ENCODE measurements at places on chromosomes 16 and 17.

DNA sequence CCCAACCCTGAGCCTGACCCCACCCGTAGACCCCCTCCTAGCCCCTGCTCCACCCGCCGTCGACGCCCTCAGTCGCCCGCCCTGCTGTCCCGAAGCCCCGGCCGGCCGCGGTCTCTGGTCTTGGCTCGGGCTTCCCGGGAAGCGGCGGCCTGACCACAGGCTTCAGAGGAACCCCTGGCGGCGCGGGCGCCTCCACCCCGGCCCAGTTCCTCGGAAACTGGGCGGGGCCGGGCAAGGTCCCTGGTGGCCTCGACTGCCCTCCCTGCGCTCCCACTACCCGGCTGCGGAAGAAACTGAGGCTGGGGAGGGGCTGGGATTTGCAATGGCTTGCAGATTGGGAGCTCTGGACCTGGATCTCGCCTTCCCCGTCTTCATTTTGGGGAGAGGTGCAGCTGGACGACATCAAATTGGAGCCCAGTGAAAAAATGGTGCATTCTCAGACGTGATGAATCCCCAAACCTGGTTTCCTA is 692 bp upstream of the SOCS1 start:
- DNase-seq, result no peak

DNA sequence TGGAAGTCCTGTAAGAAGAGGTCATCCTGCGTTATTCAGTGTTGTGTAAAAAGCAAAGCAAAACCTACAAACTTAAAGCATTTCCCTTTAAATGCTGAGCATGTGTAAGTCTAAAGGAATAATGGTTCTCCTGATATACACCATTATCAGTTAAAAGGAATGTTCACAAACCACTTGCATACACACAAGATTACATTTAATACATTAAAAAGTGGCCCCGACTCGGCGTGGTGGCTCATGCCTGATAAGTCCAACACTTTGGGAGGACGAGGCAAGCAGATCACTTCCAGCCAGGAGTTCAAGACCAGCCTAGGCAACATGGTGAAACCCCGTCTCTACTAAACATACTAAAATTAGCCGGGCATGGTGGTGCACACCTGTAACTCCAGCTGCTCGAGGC is 30.5 kb downstream of the CPPED1 start:
- DNase-seq, result no peak

DNA sequence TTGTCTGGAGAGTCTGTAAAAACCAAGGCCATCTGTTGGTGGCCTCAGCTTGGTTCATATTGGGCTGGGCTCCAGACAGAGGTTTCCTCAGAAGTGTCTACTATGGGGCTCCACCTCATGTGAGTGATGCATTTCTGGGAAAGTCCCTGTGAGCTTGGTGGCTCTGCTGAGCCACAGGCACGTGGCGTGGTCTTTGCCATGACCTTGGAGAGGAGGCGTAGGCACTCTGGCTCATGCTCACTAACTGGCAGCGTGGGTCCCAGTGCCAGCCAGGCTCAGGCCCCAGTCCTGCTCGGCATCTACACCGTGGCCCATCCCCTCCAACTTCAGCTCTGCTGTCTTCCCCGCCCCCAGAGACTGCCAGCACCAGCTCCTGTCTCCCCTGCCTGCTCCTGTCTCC is 10.7 kb upstream of the SMTNL2 start:
- peak; percentile 28 for DNase-seq

DNA sequence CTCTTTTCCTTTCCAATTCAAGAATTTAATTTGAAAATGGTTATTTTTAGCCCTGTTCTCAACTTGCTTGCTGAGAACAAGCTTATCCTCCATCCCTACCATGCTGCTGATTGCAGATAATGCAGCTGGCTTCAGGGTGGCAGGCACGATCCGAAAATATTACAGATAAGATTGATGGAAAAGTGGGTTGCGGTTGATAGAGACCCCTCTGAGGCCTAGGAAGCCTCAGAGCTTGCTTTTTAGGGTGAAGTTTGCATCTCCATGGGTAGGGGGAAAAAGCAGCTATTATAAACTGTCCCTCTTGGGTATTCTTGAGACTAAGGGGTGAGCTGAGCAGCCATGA is 116.5 kb upstream of the GOT2 start:
- no peak for DNase-seq

DNA sequence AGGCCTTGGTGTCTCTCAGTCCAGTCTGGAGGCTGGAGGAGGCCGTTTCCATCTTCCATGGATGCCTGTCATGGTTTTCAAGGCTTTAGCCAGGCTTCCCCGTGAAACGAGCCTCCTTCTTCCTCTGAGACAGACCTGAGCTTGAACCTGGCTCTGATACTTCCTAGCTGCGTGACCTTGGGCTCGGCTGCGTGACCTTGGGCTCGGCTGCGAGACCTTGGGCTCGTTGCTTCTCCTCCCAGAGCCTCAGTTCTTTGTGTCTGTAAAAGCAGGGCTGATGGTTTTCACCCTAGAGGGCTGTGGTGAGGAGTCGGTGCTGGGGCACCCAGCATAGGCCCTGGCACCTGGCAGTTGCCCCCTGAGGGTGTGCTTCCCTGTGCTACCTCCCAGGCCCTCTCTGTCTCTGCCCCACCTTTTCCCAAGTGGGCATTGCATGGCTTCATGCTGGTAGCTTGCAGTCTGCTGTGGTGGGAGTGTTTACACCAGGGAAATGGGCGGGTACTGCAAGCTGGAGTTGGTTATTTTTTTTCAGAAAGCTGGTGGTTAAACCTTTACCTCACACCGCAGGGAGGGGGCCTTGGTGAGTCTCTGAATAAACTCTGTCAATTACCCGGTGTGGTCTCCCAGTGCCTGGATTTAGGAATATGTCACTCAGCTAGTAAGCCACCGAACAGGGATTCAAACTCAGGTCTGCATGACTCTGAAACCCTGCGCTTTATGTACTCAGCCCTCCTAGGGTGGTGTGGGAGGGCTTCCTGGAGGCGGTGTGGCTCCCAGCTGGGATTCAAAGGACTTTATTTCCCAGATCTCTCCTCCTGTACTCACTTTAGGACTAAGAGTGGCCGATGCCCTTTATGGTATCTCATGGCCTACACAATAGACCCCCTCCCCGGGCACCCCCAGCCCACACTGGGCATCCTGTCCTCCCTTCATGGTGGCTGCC is 129.0 kb upstream of the CIBAR2 start:
- DNase-seq, result no peak

- no peak for DNase-seq
Measured at GRCh38 chr16:53864819-53865493, 161.0 kb downstream of the FTO start.

- DNase-seq, result no peak
Measured at GRCh38 chr17:81398832-81399411, 3.7 kb downstream of the BAHCC1 start.

DNA sequence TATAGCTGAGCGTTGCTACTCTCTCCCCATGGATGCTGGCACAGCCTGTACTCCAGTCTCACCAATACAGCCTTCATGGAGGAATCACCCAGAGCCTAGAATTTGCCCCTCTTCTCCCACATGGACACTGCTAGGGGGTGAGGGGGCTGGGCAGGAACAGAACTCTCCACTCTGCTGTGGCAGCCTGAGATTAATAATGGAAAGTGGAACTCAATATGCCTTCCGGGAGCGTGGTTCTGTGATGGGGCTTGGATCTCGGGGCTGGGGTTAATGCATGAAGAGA is 1.2 kb downstream of the SLC9A5 start:
- DNase-seq, result no peak

- DNase-seq, result no peak
Measured at GRCh38 chr17:49362723-49363117, 670 bp upstream of the ZNF652 start.

GRCh38 chr16:66513111-66513723 is 36.7 kb downstream of the TK2 start:
- DNase-seq, result peak; percentile 75

GRCh38 chr17:46764709-46765401 is 53.6 kb downstream of the WNT3 start:
- DNase-seq, result no peak

- no peak for DNase-seq
Measured at GRCh38 chr16:86466696-86467406, 43.5 kb upstream of the FOXF1 start.

GRCh38 chr16:14244196-14245010 is 173.3 kb downstream of the MRTFB start:
- no peak for DNase-seq

DNA sequence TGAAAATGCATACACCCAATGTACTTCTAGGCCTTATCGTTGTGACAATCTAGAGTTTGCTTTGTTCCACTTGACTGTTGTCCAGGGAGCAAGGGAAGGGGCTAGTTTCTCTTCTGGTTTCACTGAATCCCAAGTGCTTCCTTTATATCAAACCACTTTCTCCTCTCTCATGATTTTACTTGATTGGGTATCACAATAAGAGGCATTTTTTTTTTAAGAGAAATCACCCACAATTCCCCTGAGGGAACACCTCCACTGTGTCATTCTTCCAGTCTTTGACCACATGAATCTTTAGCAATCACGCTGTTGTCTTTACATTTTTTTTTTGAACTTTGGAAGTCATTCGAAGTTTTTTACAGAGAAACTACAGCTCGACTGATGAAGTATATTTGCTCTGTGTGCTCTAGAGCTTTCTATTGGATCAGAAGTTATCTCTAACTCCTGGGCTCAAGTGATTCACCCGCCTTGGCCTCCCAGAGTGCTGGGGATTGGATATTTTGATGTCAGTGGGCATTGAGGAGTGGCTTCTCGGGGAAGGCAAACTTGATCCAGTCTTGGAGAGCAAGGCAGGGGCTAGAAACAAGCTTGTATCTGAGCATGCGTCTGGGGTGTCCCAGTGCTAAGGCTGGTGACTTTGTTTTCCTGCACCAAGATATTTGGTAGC is 3.0 kb downstream of the CDH1 start:
- DNase-seq, result no peak

- peak; percentile 45 for DNase-seq
Measured at GRCh38 chr17:11404431-11405276, 163.6 kb downstream of the SHISA6 start.

DNA sequence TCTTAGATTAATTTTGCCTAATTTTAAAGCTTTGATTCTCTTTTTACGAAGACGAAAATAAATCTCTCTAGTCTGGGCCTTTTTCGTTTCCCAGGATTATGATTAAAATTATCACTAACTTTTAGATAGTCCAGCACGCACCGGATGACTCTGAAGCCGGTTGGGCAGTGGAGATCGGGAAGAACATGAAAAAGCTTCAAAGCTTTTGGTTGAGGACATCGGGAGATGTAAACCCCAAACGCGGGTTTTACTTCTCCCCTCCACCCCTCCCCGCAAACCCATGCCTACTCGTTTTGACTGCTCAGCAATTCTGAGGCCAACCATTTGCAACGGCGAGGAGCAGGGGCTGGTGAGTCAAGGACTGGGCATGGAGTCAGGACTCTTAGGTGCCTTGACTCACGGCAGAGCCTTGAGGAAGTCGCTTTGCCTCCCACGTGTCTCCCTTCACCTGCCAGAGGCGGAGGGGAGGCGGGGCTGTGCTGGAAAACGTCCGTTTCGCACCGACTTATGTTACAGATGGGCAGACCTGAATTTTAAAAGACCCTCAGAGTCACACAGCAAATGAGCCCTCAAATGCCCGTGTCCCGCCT is 989 bp upstream of the DUSP14 start:
- peak; percentile 85 for DNase-seq

GRCh38 chr17:21382560-21383495 is 6.7 kb downstream of the KCNJ12 start:
- no peak for DNase-seq

DNA sequence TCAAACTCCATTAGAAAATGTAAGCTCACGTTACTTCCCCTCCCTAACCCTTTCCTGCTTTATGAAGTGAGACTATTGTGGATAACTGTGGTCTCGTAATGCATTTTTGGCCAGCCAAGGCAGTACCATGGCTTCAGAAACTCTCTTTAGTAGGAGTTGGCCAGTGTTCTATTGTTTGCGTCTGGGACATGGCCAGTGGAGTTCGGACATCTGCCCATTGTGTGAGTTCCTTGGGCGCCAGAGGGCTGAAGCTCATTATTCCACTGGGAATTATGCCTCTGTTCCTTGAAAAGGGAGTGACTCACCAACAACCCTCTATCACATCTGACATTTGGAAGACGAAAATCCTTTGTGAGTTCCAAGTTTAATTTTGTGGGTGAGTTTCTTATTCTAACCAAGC is 319.5 kb upstream of the SOX9 start:
- DNase-seq, result no peak

GRCh38 chr17:5096731-5097100 is 15.0 kb downstream of the ZNF232 start:
- DNase-seq, result no peak

DNA sequence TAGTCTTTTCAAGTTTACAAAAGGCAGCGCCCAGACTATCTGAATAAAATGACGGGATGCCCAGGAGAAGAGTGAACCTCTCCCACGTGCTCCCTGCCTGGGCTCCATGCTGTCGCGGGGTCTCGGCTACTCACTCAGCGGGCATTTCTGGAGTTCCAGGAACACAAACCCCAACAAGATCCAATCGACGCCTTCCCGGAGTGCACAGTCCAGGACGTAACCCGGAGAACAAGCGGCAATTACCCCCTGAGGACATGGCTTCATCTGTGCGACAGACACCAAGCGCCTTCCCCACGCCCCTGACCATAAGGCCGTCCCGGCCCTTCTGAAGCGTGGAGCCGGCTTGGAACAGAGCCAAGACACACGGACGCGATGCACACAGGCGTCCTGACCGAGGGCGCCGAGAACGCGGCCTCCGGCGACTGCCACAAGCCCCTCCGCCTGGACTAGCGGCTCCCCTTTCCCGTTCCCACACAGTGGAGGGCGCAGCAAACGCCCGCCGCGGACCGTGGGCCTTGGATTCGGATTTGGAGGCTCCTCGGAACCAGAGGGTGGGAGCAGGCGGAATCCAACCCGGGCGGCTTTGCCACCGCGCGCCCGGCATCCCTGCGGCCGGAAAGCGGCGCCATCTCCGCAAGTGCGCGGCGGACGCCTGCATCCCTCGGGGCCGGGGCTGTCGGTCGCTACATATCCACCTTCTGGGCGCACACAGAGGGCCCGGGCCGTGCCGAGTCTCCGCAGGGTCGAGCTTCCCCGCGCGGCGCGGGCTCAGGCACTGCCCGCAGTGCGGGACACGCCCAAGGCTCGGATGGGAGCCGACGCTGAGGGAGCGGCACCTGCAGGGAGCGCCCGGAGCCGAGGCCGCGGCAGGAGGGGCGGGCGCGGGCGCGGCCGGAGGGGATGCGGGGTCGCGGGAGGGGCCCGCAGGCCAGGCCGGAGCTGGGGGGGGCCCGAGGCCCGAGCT is 725 bp downstream of the ABCA3 start:
- peak; percentile 48 for DNase-seq

Measured in SW480 (cell line).